ENCODE measurements at places on chromosomes 1 and 21.

GRCh38 chr21:26437326-26438009 is 135.6 kb downstream of the CYYR1 start:
- DNase-seq = no peak

GRCh38 chr1:160629286-160630210 is 17.3 kb downstream of the SLAMF1 start:
- DNase-seq = no peak

DNA sequence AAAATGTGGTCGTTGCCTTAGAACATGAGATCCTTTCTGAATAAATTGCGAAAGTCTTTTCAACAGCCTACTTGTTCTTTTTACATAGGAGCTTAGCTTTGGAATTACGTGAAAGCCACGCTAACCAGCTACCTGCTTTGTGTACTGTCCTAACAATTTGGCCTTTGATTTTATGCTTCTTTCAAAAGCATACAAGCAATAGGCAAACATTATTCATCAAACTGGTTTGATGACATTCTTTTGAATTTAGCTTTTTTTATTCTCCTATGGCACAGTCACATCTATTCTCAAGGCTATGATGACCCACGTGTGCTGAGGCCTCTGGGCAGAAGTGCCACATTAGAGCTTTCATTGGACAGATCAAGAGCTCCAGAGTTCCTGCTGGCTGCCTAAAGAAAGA is 178.0 kb upstream of the DPT start:
- DNase-seq = no peak

DNA sequence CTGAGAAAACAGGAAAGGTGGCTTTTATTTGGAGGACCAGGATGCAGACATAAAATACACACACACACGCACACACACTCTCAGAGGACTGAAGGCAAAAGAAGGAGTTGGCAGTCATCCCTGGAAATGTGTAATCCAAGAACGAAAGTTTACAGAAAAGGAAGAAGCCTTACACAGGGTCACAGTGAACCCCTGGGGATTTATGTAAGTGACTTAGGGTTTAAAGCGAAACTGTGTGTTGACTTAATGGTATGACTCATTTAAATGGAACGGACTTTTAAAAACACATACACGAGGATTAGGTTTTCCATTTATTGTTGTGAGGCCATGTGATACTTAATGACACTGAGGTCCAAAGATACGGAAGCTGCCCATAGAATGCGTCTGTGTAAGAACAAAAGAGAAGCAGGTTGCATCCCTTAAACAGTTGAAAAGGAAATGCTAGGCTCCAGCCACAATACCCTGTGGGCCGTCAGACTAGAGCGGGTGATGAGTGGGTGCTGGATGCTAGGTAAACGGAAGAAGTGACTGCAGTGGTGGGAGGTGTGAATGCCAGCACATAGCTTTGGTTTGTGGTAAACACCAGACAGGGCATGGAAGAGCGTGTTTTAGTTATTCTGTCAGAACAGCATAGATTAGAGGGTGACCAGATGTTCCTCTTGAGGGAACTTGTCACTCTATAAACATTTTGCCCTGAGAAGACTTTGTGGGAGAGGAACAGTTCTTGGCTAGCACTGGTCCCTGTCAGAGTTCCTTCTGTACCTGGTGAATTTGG is 21.6 kb upstream of the BCL10 start:
- peak; percentile 98 for DNase-seq

DNA sequence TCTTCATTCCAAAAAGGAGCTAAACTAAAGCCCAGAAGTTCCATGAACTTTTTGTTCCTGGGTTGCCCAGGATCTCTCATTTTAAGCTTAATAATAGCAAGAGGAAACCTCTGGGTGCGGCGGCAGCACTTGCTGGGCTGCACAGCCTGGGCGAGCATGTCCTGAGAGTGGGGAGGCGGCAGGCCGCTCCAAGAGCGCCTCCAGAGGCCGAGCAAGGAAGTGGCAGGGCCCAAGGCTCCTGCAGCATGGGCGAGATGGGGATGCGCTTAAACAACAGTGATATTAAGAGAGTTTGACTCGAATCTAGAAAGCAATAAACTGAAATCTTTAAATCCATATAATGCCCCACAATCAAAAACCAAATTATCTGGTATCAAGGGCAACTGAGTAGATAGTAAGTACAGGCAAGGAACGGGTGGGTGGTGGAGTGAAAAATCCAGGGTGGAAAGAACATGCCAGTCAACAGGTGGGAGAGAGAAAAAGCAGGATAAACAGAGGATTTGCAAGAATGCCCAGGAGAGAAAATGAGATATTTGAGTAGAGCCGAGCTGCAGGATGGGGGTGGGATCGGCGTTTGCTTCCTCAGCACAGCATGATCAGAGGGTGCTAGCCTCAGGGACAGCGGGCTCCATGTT is 14.1 kb upstream of the TNR start:
- no peak for DNase-seq

DNA sequence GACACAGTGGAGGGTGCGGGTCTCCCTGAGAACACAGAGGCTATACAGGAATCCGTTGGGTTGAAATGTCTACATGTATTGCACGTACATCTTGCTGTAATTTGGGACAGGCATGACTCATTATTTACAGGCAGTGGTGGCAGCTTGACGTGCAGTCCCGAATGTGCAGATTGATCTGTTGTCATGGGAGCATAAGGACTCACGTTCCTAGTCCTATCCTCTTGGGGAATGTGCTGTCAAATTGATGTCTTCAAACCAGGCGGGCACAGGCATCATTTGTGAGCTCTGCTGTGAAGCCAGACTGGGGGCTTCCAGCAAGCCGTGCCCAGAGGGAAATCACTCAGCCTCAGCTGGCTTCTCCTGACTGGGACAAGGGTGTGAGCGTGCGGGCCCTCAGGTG is 40.5 kb downstream of the S100B start:
- DNase-seq = no peak

DNA sequence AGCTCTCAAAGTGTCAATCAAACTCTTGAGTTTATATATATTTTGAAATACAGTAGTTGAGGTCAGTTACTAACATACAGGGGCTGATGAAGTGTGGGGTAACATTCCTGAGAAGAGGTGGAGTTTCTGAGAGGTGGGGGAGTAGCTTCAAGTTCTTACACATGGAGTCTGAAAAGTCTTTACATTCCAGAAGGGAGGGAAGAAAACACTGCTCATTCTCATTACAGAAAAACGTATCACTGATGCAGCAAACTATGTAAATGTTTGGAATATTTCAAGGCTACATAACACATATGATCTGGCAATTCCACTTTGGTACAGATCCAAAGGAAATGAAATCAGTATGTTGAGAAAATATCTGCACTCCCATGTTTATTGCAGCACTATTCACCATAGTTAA is 1065.8 kb upstream of the B3GALT2 start:
- no peak for DNase-seq

GRCh38 chr1:115426956-115427355 is 88.9 kb upstream of the NGF start:
- no peak for DNase-seq

GRCh38 chr1:98662356-98662670 is 792 bp downstream of the SNX7 start:
- no peak for DNase-seq

GRCh38 chr1:198932351-198932991 is 293.6 kb downstream of the PTPRC start:
- DNase-seq = no peak

GRCh38 chr1:107415241-107415640 is 274.4 kb downstream of the NTNG1 start:
- DNase-seq = peak; percentile 14

GRCh38 chr1:175824079-175824478 is 80.7 kb upstream of the TNR start:
- DNase-seq = no peak

DNA sequence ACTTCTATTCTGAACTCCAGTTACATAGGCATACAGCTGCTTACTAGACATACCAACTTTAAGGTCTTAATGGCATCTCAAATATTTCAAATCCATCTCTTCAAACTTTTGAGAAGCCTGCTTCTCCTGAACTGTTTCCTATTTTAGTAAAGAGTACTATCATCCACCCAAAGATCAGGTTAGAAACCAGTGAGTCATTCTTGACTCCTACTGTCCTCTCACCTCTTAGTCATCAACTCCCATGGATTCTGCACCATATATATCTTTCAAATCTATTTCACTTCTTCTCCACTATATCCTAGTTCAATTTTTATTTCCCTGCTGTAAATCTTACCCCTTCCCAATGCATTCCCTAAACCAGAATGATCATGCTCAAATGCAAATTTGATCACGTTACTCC is 18.1 kb upstream of the BEND5 start:
- no peak for DNase-seq

- DNase-seq = no peak
Observed at GRCh38 chr1:73411479-73411878, 786.5 kb downstream of the LRRIQ3 start.

DNA sequence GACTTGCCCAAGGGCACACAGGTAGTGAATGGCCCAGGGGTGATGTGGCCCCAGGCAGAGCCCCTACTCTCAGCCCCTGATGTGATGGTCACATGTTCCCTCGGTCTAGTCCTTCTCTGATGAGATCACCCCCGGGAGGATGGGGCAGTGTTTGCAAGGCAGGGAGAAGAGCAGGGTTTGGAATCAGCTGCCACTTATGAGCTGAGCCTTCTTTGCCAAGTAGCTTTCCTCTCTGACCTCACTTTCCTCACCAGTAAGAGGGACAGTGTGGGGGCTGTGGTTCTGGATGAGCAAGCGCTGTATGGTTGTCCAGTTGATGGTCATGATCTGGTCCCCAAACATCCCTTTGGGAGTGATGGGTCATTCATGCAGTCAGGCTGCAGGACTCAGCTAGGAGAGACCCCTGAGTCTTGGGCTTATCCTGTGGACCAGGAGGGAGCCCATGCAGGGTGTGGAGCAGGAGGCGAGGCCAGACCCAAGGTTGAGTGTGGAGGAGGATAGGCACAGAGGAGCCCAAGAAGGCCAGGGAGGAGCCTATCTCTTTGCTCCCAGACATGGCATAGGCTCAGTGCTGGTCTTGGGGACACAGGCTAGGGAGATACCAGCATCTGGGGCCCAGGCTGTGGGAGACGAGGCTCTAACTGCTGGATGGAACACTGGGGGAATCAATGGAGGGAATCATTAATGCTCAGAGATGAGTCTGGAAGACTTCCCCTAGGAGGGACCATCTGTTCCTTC is 15.9 kb upstream of the PEAR1 start:
- no peak for DNase-seq

DNA sequence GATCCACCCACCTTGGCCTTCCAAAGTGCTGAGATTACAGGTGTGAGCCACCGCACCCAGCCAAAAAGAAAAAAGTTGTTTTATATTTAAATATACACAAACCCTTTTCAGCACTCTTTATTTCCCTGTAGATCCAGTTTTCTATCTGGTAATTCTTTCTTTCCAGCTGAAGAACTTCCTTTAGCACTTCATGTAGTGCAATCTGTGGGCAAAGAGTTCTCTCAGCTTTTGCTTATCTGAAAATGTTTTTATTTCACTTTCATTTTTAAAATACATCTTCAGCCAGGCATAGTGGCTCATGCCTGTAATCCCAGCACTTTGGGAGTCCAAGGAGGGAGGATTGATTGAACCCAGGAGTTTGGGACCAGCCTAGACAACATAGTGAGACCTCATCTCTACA is 28.5 kb upstream of the HYI start:
- no peak for DNase-seq

DNA sequence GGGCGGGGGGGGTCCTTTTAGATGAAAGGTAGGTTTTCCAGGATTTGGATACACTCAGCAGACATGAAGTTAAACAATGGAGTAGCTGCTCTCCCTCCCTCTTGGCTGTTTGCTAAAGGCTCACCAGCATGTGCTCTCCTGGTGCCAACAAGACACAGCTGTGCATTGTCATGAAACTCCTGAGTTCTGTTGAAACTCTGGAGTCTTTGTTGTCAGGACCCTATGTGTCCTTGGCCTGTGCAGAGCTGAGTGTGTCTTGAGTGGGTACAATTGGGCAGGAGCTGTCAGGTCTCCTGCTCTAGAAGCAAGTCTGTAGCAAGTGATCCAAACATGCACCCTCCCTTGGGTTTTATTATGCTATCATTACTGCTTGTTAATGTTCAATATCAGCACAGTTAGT is 12.7 kb downstream of the TBX19 start:
- no peak for DNase-seq

DNA sequence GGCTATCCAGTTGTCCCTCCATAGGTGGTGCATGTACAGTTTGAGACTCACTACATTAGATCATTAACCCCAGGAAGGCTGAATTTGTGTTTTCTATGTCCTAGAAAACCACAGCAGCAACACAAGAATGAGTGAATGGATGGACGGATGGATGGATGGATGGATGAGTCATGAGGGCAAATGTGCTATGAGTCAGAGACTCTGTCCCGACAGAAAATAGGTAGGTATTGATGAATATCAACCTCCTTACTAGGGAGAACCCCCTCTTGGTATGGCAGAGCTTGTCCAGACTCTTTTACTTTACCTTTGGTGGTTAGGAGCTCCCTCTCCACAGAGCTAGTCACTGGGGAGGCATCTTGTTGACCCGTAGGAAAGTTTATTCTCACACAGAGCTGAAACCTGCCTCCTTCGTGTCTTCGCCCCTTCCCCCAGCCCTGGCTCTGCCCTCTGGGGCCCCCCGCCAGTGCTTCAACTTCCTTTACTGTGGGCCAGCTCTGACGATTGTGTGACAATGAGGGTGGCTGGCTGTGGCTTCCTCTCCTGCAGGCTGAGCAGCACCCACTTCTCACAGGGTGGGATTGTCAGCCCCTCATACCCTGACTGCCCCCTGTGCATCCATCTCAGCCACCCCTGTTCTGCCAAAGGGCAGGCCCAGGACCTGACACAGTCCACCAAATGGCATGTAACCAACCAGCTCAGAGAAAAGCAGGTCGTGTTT is 145.2 kb downstream of the FOXD2 start:
- no peak for DNase-seq

DNA sequence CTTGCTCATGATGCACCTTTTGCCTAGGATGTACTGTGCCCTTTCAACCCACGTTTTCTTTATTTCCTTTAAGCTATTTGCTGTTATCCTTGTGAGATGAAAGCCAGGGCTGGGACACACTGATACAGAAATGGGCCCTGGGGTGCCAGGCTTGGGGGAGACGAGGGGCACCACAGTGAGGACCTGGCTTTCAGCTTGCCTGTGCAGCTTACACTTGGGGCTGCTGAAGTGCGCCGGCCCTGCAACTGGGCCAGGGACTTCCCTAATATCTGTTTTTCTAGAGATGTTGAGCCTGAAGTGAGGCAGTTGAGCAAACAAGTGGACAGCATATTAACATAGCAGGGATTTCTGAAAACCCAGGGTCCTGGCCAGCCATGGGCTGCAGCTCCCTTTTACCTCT is 42.5 kb upstream of the SLC19A1 start:
- no peak for DNase-seq

DNA sequence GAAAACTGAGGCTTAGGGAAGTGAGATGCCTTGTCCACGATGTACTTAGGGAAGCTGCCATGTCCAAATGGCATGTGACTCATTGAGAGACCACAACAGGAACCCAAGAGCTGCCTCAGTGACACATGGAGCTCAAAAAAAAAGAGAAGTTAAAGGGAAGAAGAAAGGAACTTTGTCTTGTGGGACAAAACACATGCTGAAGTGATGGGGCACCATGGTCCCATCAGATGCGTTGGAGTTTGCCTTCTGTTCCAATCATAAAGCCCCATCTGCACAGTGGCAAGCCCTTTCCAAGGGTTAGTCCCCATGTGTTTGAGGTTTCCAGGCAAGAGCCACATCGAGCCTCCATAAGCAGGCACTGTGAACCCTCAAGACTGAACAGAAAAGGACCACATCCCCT is 8.0 kb downstream of the MED8 start:
- no peak for DNase-seq

Measured in non-pigmented ciliary epithelial cell (primary cell).